ENCODE measurements at places on chromosomes 7 and 10. TPM values are rescaled to one million over a fixed set of nuclear protein-coding genes. Genes with fewer than 3 reads are reported as not detected.

LIPN gene
- total RNA-seq: not detected

GSTO2 gene
- total RNA-seq: 0.66 TPM

IFIT1B gene
- total RNA-seq: not detected

KCNMA1 gene
- 0.27 TPM for total RNA-seq

OR2A12 gene
- total RNA-seq: not detected

CDK14 gene
- 24.1 TPM for total RNA-seq

NOS3 gene
- 54.8 TPM for total RNA-seq

NKX1-2 gene
- total RNA-seq: not detected

OPALIN gene
- not detected for total RNA-seq

PITRM1 gene
- 78.4 TPM for total RNA-seq

CPA2 gene
- total RNA-seq: not detected

ZNF487 gene
- total RNA-seq: 1.6 TPM

MRLN gene
- total RNA-seq: not detected

SCD gene
- total RNA-seq: 35.4 TPM

GNGT1 gene
- total RNA-seq: not detected

LIPF gene
- total RNA-seq: not detected

Measured in endothelial cell of coronary artery (primary cell).